ENCODE measurements at places on chromosomes 5 and 9. TPM values are rescaled to one million over a fixed set of nuclear protein-coding genes. Genes with fewer than 3 reads are reported as not detected.

Gene TERT
- 7.3 TPM for total RNA-seq

Gene STC2
- total RNA-seq: 13.7 TPM

DNA sequence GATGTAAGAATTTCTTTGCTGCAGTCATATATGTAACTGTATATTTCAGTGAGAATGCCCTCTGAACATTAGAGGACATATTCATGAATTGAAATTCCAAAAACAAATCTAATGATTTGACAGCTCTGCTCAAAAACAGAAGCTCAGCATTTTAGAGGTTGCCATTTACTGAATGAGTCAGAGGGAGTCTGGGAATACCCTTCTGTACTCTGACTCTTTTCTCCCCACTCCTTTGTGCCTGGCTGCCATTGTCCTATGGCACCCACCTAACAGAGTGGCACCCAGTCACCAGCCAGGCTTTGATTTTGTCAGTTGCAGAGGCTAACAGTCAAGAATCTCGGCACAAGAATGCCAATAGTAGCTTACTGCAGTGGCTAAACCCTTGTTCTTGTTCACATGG is 133.6 kb downstream of the ATG10 start:
- no peak overlapping the region for H3K27ac ChIP-seq
- peak; percentile 22 for DNase-seq
- H3K27me3 ChIP-seq: no peaks in the 10 kb centered on the region
- H3K4me3 ChIP-seq: no peak overlapping the region

- no peak overlapping the region for H3K27ac ChIP-seq
- H3K36me3 ChIP-seq: no peaks in the 10 kb centered on the region
- no peaks in the 10 kb centered on the region for H3K4me1 ChIP-seq
- H3K27me3 ChIP-seq: peaks cover 2% of the 10 kb centered on the region
- no peak for DNase-seq
Observed at GRCh38 chr5:154734370-154735248, 20.6 kb upstream of the LARP1 start.

DNA sequence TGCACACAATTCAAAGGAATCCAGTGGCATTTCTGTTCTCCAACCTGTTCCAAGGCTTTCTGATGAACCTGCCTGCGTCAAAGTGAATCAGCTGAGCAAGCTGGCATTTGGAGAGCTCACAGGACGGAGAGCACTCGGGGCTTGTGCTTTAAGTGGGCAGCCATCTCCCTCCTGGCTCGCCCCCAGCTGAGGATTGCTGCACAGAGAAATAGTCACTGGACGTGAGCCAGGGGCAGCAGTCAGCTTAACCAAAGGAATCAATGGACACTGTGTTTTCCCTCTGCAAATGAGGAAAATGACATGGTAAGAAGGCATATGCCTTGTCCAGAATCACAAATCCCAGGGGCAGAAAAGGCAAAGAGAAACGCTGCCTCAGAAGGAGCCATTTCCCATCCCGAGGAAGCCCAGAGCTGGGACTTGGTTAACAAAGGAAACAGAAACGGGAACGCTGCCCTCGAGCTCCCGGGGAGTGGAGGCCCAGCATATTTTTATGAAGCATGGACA is 299.4 kb downstream of the ZSWIM6 start:
- no peak for DNase-seq
- no peak overlapping the region for H3K27ac ChIP-seq
- H3K27me3 ChIP-seq: peaks cover 26% of the 10 kb centered on the region
- no peaks in the 10 kb centered on the region for H3K36me3 ChIP-seq
- H3K4me3 ChIP-seq: no peak overlapping the region

GRCh38 chr9:3181049-3181953 is 337.4 kb upstream of the PUM3 start:
- DNase-seq: peak; percentile 65
- H3K27me3 ChIP-seq: peaks cover 33% of the 10 kb centered on the region
- no peaks in the 10 kb centered on the region for H3K36me3 ChIP-seq
- H3K4me1 ChIP-seq: peaks cover 3% of the 10 kb centered on the region
- no peak overlapping the region for H3K27ac ChIP-seq

DNA sequence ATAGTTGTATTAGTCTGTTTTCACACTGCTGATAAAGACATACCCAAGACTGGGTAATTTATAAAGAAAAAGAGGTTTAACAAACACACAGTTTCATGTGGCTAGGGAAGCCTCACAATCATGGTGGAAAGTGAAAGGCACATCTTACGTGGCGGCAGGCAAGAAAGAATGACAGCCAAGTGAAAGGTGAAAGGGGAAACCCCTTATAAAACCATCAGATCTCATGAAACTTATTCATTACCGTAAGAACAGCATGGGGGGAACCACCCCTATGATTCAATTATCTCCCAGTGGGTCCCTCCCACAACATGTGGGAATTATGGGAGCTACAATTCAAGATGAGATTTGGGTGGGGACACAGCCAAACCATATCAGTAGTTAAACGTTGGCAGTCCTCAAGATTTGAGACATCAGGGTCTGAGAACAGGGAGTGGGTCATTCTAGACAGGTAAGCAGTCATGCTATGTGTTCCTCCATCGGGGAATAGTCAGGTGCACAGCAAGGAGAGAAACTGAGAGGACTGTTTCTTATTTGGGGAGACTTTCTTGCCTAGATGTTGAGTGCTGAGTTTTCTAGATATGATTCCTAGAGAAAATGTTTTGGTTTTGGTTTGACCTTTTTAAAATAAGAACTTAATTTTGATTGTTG is 45.8 kb upstream of the ENTREP1 start:
- H3K27ac ChIP-seq: peak overlapping the region; percentile 38
- DNase-seq: peak; percentile 62
- H3K36me3 ChIP-seq: peaks cover 9% of the 10 kb centered on the region
- peaks cover 29% of the 10 kb centered on the region for H3K27me3 ChIP-seq

- H3K36me3 ChIP-seq: peaks cover 49% of the 10 kb centered on the region
- no peak overlapping the region for H3K27ac ChIP-seq
- H3K4me1 ChIP-seq: peaks cover 24% of the 10 kb centered on the region
Observed at GRCh38 chr9:95874989-95875304, 544 bp upstream of the ERCC6L2 start.

DNA sequence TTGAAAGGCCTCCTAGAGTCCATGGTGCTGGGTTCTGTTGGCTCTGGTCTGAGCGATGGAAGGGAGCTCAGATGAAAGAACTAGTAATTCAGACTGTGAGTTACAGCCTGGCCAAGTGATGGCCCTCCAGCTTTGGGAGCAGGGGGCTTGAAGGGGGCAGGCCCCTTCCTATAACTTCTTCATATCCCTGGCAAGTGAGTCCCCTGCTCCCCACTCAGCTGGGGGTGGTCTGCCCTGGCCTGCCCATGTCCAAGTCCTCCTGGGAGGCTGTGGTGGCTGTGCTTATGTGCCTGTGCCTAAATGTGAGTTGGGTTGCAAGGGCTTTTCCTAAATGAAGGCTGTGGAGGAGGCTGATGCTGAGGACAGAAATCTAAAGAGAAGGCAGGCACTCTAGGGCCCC is 80.1 kb downstream of the MACROH2A1 start:
- no peak overlapping the region for H3K4me3 ChIP-seq
- no peaks in the 10 kb centered on the region for H3K36me3 ChIP-seq
- no peaks in the 10 kb centered on the region for H3K4me1 ChIP-seq
- no peaks in the 10 kb centered on the region for H3K27me3 ChIP-seq
- no peak for DNase-seq

DNA sequence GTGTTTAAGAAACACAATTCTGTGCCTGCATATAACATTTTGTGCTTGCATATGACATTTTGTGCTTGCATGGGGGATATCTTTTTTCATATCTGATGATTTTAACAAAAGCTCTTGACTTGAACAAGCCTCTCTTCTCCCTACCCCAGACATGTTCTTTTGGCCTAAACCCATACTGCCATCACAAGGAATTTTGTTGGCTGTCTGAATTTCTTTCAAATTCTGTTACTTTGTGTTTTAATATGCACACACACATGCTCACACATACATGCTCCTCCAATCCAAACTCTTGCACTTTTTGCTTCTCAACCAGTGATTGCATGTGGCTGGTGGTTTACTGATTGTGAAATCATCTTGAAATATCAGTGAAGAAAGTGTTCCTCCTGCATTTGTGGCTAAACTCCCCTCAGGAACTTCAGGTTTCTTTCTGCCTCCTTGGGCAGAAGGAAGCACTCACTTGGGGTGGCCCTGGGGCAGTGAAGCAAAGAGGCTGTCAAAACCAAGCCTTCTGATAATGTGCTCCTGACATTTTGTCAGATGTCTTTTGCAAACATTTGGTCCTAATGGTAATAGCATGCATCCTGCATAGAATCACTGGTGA is 377.2 kb upstream of the KLF4 start:
- H3K27me3 ChIP-seq: no peaks in the 10 kb centered on the region
- no peak for DNase-seq
- H3K4me1 ChIP-seq: no peaks in the 10 kb centered on the region

All from activated CD4-positive, alpha-beta memory T cell treated with anti-CD3 and anti-CD28 coated beads for 36 hours (primary cell).